ENCODE measurements at places on chromosomes 5 and 9. TPM values are rescaled to one million over a fixed set of nuclear protein-coding genes. Genes with fewer than 3 reads are reported as not detected.

DNA sequence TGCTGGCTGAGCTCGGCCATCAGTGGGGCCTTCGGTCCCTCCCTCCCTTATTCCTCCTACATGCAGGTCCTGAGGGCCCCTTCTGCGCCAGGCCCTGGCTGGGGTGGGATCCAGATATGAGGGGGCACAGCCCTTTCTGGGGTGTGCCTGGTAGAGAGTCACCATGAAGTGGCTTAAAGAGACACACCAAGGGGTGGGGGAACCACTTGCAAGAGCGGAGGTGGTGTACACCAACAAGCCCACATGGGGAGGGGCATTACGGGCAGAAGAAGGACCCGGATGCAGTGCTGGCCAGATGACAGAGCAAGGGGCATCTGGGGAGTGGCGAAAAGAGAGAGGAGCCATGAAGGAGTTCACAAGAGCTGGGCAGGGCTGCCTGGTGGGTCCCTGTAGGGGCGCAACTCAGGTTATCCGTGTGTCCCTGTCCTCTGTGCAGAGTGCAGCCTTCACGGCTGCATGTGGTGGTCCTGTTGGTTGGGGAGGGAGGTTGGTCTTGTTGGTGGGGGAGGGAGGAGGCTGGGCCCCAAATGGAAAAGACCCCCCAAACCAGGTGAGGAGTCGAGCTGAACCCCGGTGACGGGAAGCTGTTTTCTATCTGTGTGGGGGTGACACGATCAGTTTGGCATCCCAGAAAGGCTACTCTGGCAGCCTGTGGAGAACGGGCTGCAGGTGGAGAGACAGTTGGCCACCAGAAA is 158.1 kb downstream of the DAB2IP start:
- DNase-seq = no peak

DNA sequence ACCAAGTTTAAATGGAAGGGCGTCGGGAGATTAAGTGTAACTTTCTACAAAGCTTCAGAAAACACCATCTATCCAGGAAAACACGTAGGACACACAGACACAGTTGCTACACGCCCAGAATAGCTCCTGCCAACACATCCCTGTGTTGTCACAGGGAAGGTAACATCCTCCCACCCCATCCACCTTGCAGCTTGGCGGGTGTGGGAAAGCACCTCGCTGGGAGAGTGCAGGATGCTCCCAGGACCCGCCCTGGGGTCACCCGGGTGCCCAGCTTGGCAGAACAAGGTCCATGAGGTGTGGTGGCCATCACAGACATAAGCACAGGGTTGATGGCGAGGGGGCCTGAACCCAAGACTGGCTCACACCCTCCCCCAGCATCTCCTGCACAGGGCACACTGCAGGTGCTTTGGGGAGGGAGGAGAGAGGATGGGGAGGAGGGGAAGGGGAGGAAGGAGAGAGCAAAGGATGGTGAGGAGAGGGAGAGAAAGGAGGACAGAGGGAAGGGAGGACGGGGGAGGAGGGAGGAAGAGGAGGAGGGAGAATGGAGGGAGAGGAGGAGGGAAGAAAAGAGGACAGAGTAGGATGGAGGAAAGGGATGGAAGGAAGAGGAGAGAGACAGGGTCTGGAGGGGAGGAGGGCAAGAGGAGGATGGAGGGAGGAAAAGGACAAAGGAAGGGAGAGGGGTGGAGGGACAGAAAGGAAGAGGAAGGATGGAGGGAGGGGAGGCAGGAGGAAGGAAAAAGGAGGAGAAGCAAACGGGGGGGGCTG is 37.2 kb downstream of the GOLM1 start:
- DNase-seq = no peak

GRCh38 chr5:77230727-77231470 is 20.4 kb downstream of the PDE8B start:
- no peak for DNase-seq

DNA sequence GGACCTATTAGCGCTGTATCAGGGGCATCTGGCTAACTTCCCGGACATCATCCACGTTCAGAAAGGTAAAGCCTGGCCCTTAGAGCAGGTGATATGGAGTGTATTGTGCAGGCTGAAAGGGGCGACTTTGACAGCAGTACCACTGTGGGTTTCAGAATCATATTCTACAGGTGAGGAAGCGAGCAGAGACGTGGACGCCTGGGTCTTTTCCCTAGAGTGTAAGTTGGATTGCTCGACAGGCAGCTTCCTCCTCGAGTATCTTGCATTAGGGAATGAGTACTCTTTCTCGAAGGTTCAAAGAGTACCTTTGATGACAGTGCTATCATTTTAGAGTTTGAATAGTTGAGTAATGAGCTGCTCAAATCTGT is 1.9 kb downstream of the SNX18 start:
- DNase-seq = no peak

PDE8B gene
- 11.3 TPM for total RNA-seq

PCDHB11 gene
- 1.8 TPM for total RNA-seq

DNA sequence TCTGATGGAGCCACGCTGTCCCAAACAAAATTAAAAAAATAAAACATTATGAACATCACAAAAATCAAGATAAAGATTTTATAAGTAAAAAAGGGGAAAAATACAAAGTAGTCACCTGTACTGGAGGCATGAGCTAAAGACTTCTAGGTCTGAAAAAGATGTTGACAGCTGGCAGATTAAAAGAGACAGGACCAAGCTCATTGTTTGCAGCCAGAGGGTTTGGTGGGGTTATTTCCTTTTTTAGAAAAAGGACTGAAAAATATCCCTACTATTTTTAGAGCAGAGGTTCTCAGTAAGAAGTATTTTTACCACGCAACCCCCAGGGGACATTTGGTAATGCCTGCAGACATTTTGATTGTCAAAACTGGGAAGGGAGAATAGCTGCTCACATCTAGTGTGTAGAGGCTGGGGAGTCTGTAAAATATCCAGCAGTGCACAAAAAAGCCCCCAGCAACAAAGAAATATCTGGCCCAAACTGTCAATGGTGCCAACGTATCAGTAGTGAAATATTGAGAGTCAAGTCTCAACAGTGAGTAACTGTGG is 353.4 kb downstream of the TLE1 start:
- DNase-seq = no peak

DNA sequence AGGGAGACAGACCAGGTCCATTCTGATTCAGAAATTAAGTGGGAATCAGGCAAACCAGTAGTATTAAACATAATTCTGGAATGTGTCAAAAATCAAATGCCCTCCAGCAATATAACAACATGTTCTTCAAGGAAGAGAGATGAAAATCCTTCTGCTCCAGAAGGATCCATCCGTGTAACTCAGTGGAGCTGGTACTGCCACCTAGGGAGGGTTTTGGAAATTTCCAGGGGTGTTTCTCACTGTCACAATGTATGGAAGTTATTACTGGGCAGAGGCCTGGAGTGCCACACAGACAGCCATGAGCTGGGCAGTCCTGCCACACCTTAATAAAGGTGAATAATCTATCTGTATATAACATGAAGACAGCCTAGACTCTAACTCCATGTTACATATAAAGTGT is 87.5 kb downstream of the TTLL11 start:
- DNase-seq = no peak

DNA sequence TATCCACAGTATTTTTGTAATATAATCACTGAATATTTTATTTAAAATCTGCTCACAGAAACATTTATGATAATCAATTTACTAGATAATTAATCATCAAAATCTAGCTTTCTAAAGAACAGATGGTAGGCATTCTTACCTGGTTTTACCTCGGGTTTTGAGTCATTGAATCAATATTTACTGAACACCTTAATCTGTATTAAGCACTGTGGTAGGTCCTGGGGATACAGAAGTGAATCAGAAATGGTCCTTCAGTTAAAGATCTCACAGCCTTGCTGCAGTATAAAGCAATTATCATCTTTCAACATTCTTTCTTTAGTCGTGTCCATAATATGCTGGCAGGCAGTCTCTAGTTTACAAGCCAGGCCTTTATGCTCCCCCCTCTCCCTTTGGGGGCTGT is 2.0 kb upstream of the MEIKIN start:
- no peak for DNase-seq

DNA sequence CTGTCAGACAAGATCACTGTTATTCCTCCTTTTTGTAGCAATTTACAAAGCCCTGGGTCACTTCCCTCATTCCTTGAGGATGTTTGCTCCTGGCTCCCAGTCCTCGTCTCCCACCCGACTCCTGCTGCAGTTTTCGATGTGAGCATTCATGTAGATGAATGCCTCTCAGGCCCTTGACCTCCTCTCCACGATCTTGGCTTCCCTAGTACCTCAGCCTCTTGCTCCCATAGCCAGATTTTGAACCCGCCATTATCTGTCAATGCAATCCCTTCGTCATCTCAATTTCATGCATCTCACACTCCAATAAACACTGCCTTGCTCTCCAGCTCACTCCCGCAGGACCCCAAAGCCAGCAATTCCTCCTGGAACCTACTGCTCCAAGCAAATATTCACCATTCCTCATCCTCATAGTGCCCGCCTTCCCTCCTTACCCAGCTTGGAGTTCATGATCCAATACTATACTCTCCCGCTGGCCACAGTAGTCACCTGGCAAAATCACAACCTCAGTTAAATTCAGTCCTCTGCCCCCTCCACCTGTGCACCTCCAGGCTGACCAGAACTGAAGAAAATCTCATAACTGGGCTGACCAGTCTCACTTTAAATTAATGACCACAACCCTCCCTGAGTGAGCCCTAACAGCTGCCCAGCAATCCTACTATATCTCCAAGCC is 35.1 kb upstream of the JADE2 start:
- no peak for DNase-seq

GRCh38 chr9:107827304-107827703 is 337.7 kb upstream of the KLF4 start:
- no peak for DNase-seq

ASS1 gene
- 77.1 TPM for total RNA-seq

- DNase-seq = no peak
Measured at GRCh38 chr9:81772144-81772543, 82.8 kb upstream of the TLE1 start.

- DNase-seq = peak; percentile 59
Measured at GRCh38 chr9:135920973-135921585, 13.7 kb upstream of the CAMSAP1 start.

- DNase-seq = no peak
Measured at GRCh38 chr5:141715346-141715905, 33.4 kb upstream of the ARAP3 start.

- no peak for DNase-seq
Measured at GRCh38 chr5:56698463-56699381, 116.6 kb upstream of the MAP3K1 start.

GRCh38 chr5:154779105-154779504 is 23.9 kb downstream of the LARP1 start:
- no peak for DNase-seq
